SW480 (cell line): ENCODE measurements at places on chromosomes 6 and 20.
A peak's percentile ranks its signal among the peaks of the same experiment; 100 is the strongest.

DNA sequence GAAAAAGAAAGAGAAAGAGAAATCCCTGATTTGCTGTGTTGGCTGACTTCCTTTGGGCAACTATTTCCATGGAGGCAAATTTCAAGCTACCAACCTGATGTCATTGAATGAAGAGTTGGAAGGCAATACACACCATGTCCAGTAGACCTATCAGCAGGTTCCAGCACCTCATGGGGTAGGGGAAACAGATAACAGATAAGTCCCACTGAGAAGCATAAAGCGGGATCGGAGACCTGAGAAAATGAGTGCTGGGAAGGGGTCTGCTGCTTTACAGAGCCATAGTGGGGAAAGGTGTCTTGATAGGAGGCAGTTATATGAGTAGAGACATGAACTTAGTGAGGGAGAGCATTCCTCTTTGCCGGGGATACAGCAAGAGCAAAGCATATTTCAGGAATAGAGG, 244.9 kb downstream of the PLCB1 start:
- no peak for DNase-seq

- no peak for DNase-seq
Observed at GRCh38 chr6:151021896-151022295, 156.4 kb downstream of the MTHFD1L start.

DNA sequence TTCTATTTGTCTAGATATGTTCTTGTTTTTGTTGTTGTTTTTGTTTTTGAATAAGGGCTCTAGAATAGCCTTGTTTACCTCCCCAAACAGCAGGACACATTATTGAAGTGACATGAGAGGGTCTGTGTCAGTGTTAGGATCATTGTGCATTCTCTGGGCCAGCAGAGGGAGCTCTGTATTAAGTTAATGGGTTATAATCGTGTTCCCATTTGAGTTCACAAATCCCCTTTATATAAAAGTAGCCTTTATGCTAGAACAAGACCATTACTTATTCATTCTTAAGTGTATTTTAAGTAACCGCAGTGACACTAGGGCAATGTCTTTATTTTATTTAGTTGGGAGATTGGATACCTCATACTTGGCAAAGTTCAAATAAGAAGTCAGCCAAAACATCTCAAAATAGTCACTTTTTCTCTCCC, 44.8 kb downstream of the STK4 start:
- peak; percentile 78 for DNase-seq

- DNase-seq, result no peak
Observed at GRCh38 chr20:17875981-17876385, 92.6 kb downstream of the SNX5 start.

GRCh38 chr20:8082025-8082424, 50.0 kb upstream of the PLCB1 start:
- DNase-seq, result peak; percentile 22

GRCh38 chr20:35226884-35227681, 593 bp downstream of the MMP24 start:
- peak; percentile 38 for DNase-seq

DNA sequence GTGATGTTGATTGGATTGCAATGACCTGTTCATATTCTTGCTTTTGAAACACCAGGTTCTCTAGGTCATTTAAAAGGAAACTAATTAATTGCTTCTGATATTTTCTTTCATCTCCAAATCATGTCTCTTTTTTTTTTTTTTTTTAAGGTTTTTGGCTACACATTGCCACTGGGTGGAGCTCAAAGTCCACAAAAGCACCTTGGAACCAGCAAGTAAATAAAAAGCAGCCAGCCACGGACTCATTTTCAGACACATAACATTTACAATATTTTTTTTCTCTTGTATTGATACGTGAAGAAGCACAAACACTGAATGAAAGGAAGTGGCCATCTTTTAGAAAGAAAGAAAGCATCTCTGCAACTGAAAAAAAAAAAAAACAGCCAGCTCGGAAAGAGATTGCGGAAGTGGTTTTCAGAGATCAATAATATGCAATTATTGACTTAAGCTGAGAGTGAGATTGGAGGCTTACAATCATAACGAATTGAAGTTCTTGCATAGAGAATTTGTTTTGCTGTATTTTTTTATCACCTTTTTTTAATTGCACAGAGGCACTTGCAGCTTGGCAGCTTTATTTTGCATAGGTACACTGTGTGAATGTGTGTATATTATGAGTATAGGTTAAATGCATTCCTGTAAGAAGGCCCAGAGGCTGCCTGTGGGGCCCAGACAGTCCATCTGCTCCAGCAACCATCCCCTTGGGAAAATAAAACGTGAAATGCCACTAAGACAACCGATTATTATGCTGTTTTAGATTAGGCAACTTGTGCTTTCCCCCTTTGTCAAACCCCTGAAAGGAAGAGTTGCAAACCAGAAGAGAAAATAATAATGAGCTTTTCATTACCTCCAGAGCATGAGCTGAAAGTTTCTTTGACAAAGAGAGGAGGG, 28.2 kb downstream of the CGA start:
- peak; percentile 45 for DNase-seq

DNA sequence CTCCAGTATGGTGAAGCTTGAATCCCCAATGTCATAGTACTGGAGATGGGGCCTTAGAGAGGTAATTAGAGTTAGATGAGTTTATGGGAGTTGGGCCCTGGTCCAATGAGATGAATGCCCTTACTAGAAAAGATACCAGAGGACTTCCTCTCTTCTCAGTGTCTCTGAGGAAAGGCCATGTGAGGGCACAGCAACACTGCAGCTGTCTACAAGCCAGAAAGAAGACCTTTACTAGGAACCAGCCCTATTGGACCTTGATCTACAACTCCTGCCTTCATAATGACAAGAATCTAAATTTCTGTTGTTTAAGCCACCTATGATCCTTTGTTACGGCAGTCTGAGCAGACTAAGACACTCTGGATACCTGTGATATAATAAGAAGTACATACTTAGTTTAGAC, 31.4 kb upstream of the AKAP7 start:
- DNase-seq, result no peak

DNA sequence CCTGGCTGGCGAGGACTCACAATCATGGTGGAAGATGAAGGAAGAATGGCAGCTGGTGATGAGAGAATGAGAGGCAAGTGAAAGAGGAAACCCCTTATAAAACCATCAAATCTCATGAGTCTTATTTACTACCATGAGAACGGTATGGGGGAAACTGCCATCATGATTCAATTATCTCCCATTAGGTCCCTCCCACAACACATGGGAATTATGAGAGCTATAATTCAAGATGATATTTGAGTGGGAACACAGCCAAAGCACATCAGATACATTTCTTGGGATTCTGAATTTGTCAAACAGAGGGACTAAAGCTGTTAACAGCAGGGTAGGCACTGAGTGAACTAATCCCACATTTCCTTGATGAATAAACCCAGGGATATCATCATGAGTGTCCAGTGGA, 116.2 kb upstream of the PLCB4 start:
- no peak for DNase-seq

- no peak for DNase-seq
Observed at GRCh38 chr20:62819494-62820174, 2.8 kb downstream of the COL9A3 start.

- peak; percentile 84 for DNase-seq
Observed at GRCh38 chr6:6678185-6678671, 89.7 kb downstream of the LY86 start.

GRCh38 chr20:43925801-43926200, 11.1 kb downstream of the TOX2 start:
- no peak for DNase-seq

- DNase-seq, result no peak
Observed at GRCh38 chr6:32815996-32816395, 806 bp downstream of the HLA-DOB start.

DNA sequence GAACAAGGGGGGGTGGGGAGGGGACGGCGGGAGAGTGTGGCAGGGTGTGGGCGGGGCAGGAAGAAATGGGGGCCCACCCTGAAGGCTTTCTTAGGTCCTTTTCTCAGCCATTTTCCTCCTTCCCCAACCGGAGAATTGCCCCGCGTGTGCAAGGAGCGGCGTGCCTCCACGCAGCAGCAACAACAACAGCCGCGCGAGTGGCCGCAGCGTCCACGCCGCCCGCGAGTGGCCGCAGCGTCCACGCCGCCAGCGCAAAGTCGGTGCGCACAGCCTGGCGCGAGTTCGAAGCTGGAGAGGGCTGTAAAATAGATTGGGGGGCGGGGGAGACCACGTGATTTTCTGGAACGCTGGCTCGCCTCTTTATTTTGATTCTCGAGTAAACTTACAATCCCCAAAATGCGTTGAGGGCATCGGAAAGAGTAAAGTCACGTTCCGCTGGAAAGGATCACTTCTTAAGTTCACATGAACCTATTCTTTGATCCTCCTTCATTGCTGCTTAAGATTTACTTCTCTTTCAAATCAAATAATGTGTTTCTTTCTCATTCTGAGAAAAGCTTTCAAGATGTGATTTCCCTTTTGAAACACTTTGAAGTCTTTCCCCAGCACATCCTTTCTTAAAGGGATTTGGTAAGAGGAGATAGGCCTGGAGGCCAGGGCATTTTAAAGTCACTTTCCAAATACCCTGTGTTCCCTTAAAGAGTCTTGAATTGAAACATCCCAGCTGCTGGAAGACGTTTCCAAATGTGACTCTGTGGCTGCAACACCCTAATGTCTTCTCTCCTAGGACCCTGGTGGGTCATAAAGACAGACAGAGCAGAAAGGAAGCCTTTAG, 66.7 kb upstream of the ZNF217 start:
- DNase-seq, result no peak

DNA sequence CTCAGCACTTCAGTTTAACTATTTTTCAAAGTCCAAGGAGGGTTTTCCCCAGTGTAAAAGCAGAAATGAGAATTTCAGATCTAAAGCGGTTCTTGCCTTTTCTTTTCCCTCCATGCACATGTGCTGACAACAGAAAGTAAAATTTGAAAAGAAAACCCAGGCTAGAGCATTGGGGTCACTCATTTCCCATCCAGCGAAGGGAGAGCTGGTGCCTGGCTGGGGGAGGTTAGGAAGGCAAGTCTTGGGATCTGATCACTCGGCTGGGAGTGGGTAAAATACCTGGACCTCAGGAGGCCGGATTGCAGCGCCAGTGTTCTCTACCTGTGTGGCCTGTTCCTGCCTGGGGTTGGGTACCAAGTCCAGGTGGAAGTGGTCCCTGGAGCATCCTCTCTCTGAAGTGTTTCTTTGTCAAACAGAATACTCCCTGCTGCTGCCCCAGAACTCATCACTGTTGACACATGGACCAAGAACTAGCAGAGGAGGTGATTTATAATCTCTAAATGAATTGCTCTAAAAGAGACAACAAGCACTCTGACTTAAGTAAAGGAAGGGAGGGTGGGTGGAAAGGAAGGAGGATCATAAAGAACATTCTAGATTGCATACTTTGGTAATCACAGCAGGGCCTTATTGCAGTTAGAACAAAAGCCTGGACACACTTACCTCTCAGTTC, 136.0 kb downstream of the MTHFD1L start:
- DNase-seq, result no peak

- no peak for DNase-seq
Observed at GRCh38 chr6:138343112-138343511, 34.6 kb upstream of the SMIM28 start.

DNA sequence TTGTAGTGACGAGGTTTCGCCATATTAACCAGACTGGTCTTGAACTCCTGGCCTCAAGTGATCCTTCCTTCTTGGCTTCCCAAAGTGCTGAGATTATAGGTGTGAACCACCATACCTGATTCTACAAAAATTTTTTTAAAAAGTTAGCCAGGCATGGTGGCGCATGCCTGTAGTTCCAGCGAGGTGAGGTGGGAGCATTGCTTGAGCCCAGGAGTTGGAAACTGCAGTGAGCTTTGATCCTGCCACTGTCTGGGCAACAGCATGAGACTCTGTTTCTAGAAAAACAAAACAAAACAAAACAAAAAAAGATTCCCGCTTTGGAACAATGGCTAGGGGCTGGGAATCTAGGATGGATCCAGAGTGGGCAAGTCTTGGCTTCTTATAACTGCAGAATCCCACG, 35.1 kb upstream of the SALL4 start:
- DNase-seq, result no peak

GRCh38 chr6:28758818-28759235, 165.0 kb downstream of the TRIM27 start:
- DNase-seq, result no peak

- DNase-seq, result no peak
Observed at GRCh38 chr6:11659757-11660156, 118.8 kb downstream of the ADTRP start.

DNA sequence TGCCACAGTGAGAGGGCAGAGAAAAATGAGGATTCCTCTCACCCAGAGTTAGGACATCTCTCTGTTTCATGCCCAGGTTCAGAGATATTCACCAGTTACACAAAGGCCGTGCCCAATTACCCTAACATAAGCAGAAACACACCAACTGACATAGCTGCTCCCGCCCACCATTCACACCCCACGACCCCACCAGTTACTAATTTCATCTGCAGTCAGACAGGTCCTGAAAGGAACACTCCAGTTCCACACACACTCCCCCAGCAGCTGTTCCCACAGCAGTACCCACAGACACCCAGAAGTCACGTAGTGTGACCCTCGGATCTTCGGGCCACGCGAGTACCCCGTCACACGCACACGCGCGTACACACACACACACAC, 532 bp downstream of the TMEM74B start:
- no peak for DNase-seq

DNA sequence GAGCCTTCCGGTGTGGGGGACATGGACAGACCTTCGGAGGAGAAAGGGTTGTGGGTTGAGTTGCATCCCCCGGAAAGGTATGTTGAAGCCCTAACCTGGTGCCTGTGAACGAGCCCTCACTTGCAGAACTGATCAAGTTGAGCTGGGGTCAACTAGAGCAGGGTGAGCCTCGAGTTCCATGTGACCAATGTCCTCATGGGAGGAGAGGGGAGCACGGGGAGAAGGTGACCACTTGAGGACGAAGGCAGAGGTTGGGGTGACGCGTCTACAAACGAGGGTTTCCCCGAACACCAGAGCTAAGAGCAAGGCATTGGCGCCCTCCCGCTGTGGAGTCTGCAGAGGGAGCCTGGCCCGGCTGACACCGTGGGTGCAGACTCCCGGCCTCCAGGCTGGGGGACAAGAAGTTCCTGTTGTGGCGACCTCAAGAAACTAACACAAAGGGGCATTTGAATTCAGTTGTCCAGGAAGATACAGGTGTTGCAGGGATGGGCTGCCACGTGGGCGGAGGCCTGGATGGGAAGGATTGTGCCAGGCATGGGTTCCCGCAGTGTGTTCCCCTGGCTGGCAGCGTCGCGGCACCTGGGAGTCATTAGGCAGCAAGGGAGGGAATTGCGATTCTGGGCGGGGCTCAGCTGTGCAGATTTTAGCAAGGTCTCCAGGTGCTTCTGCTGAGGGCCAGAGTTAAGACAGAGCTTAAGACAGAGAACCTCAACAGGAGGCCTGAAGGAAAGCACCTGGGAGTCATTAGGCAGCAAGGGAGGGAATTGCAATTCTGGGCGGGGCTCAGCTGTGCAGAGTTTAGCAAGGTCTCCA, 20.4 kb upstream of the UNC93A start:
- peak; percentile 6 for DNase-seq

- DNase-seq, result no peak
Observed at GRCh38 chr20:9228774-9229450, 160.0 kb downstream of the PLCB4 start.

GRCh38 chr6:97023982-97024381, 99.5 kb downstream of the KLHL32 start:
- DNase-seq, result no peak

DNA sequence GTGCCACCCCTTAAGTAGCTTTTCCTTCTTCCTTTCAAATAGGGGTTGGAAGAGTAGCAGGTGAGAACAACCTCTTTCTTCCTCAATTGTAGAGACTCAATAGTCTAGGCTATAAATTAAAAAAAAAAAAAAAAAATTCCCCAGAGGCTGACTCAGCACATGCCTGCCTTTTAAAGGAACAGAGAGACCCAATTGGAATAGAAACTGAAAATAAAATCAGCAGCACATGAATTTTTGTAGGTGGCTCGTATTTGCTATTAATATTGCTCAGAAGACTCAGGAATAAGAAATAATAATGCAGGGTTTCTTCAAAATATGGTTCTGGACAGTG, 19.3 kb downstream of the TOP1 start:
- DNase-seq, result peak; percentile 41
